ENCODE measurements at places on chromosomes 1 and 21. TPM values are rescaled to one million over a fixed set of nuclear protein-coding genes. Genes with fewer than 3 reads are reported as not detected.

LRRIQ3 gene
- 0.35 TPM for total RNA-seq

OR2L2 gene
- not detected for total RNA-seq

SLC2A5 gene
- total RNA-seq: 23.5 TPM

DNM3 gene
- 1.9 TPM for total RNA-seq

KCTD3 gene
- total RNA-seq: 30.7 TPM

SPRR2G gene
- total RNA-seq: not detected

RHOU gene
- 0.45 TPM for total RNA-seq

ARHGAP30 gene
- not detected for total RNA-seq

FCER1G gene
- total RNA-seq: 0.23 TPM

PLA2G4A gene
- total RNA-seq: 17.4 TPM

F5 gene
- total RNA-seq: under 0.01 TPM
